Brain pericyte (primary cell): ENCODE measurements at places on chromosomes 7 and 10.
A peak's percentile ranks its signal among the peaks of the same experiment; 100 is the strongest.

DNA sequence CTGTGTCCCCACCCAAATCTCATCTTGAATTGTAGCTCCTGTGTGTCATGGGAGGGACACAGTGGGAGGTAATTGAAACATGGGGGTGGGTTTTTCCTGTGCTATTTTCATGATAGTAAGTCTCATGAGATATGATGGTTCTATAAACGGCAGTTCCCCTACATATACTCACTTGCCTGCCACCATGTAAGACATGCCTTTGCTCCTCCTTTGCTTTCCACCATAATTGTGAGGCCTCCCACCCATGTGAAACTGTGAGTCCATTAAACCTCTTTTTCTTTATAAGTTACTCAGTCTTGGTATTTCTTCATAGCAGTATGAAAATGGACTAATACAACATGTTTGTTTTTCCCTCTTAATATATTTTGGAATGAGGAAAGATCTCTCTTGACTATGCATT, 24.5 kb upstream of the TBXAS1 start:
- no peak for DNase-seq

DNA sequence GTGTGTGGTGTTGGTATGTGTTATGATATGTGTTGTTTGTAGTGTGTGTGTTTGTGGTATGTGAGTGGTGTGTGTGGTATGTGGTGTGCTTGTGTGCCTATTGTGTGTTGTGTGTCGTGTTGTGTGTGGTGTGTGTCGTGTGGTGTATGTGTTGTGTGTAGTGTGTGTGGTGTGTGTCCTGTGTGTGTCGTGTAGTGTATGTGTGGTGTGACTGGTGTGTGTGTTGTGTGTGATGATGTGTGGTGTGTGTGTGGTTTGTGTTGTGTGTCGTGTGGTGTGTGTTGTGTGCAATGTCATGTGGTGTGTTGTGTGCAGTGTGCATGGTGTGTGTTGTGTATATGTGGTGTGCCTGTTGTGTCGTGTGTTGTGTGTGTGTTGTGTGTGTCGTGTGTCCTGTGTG, 144.6 kb downstream of the DNAJB6 start:
- no peak for DNase-seq

GRCh38 chr10:124700293-124701037, 43.7 kb downstream of the FAM53B start:
- no peak for DNase-seq

DNA sequence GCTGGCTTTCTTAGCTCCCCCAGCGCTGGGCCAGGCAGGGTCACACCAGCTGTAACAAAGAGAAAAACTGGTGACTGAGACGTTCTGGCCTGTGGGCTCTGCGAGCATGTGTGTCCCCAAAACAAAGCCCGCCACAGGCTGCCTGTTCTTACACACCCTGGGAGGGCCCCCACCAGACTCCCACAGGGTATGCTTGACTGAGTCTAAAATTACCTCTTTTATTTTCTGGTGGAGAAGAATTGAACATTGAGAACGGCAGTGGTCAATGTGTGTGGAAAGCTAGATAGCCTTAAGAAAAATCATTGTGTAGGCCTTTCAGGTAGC, 808 bp downstream of the C10orf71 start:
- no peak for DNase-seq

GRCh38 chr10:52623761-52624160, 148.8 kb downstream of the MBL2 start:
- DNase-seq, result no peak

DNA sequence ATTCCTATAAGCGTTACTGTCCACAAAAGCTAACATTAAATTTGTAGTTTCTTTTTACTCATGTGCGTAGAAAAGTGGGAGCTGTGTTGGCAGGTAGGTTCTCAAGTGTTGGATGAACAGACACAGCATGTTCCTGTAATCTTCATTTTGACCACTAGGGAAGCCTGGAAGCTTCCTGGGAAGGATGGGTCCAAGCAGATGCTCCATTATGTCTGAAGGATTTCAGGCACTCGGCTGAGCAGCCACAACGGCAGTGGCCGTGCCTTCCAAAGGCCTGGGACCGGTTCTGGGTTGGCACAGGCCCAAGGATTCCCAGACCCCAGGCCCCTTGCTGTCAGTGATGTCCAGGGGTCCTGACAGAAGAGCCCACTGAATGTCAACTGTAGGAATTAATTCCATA, 386.3 kb downstream of the TNS3 start:
- DNase-seq, result no peak

GRCh38 chr10:84256510-84257342, 11.9 kb downstream of the RGR start:
- no peak for DNase-seq

GRCh38 chr7:47634273-47634672, 52.4 kb upstream of the TNS3 start:
- DNase-seq, result no peak

DNA sequence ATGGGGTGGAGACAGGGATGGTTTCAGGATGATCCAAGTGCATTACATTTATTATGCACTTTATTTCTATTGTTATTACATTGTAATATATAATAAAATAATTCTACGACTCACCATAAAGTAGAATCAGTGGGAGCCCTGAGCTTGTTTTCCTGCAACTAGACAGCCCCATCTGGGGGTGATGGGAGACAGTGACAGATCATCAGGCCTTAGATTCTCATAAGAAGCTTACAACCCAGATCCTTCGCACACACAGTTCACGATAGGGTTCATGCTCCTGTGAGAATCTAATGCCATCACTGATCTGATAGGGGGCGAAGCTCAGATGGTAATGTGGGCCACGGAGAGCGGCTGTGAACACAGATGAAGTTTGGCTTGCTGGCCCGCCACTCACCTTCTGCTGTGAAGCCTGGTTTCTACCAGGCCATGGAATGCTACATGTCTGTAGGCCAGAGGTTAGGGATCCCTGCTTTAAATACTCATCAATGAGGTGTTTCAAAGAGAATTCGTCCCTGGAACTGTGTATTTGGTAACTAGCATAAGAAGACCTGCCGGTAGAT, 21.2 kb upstream of the PRKCQ start:
- DNase-seq, result no peak

DNA sequence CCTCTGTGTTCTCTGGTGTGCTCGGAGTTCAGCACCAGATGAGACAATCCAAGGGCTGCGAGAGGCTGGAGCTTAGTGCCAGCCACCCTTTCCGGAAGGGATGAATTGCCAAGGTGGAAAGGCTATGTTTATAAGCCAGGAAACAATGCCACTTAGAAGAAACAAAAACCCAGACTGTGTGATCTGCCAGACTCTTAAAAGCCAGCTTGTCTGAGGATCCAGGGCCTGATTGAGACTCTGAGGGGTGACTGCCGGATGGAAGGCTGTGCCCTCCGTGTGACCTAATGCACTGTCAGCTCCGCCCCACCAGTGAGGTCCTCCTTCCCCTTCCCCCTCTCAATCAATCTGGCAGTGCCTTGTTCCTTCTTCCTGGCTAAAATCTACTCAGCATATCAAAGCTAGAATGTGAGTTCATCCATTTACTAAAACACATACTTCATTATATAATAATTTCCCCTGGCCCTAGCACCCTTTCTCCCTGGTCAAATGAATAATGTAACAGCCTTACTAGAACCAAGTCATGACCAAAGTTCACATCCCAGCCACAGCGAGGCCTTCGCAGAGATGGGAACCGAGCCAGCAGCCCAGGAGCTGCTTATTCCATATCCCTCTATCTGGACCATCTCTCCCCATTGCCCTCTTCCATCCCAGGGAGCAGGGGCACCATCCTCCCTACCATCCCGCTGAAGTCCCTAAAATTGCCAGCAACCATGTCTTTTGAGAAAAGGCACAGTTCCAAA, 25.5 kb downstream of the FAM107B start:
- no peak for DNase-seq

GRCh38 chr10:74394416-74394969, 243.5 kb downstream of the ADK start:
- DNase-seq, result no peak

GRCh38 chr10:90319188-90319914, 538.5 kb downstream of the HTR7 start:
- DNase-seq, result peak; percentile 91

DNA sequence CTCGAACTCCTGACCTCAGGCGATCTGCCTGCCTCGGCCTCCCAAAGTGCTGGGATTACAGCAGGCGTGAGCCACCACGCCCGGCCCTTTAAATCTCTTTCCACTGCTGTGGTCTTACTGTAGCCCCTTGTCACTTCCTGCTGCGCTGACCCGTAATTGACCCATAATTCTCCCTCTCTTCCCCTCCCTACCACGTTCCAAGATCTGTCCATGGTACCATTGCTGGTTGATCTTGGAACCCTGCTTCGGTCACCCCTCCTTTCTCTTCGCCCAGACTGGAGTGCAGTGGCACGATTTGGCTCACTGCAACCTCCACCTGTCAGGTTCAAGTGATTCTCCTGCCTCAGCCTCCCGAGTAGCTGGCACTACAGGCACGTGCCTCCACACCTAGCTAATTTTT, 6.5 kb downstream of the POR start:
- DNase-seq, result no peak

DNA sequence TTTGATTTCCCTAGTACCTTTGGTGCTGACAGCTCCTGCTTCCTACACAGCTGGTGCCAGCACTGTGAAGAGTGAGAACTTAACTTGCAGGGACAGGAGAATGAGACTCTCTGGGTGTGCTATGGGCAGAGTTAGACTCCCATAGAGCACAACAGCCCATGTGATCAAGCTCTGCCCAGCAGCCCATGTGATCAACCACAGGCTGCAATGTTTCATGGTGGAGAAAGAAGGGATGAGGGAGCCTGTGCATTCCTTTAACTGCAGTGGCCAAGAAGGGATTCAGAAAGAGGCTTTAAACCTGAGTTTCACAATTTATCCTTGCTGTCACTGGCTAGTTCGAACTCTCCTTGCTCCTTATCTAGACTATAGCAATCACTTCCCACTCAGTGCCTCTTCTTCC, 10.0 kb upstream of the MEST start:
- no peak for DNase-seq

- DNase-seq, result no peak
These were observed 611 bp upstream of the COPS6 start for GRCh38 chr7:100088095-100088620.

- DNase-seq, result no peak
These were observed 46.3 kb downstream of the MGMT start for GRCh38 chr10:129513312-129513711.

DNA sequence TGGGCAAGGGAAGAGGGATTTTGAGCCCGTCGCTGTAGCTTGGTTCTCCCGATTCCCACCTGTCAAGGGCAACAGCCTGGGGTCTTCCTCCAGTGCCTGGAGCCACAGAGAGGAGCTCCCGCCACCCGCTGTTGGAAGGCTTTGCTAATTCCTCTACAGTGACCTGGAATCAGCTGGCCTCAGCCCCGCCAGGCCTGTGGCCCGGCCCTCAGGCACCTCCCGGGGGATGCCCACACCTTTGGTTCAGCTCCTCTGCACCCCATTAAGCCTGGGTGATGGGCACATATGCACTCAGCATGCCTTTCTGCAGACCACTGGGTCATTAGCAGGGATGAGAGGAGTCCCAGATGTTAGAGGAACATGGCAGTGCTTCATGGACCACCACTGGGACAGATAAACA, 121.4 kb upstream of the MKI67 start:
- DNase-seq, result no peak

DNA sequence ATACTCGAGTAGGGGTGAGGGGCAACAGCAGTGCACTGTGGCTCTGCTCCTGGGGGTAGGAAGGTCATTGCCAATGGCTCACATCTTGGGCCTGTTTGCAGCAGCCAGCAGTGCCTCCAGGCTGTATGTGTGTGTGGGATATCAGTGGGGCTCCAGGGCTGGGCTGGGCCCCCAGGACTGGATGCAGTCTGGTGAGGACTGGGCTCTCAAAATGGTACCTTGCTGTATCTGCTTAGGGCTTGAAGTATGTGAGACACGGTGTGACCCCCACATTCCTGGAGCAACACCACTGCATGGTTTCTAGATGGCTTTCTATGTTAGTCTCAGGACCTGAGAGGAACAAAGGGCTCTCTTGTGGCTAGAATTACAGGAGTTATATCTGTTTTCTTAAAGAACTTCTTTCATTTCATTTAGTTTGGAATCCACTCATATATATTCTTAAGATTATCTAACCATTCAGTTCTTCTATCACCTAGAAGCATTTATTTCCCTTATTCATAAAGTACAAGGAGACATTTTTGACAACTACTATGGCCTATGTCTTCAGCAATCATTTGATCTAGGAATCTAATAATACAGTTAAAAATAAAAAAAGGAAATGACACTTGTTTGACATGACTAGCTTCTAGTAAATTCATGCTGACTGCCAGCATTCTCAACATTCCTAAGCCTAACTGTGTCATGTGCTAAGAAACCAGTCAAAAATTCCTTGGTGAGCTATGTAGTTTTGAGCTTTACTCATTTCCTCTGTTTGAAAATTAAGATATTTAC, 443.2 kb upstream of the SEMA3A start:
- no peak for DNase-seq

GRCh38 chr10:69842020-69842419, 40.3 kb downstream of the COL13A1 start:
- DNase-seq, result no peak

- peak; percentile 92 for DNase-seq
These were observed 7.5 kb downstream of the CPA1 start for GRCh38 chr7:130387628-130388403.

DNA sequence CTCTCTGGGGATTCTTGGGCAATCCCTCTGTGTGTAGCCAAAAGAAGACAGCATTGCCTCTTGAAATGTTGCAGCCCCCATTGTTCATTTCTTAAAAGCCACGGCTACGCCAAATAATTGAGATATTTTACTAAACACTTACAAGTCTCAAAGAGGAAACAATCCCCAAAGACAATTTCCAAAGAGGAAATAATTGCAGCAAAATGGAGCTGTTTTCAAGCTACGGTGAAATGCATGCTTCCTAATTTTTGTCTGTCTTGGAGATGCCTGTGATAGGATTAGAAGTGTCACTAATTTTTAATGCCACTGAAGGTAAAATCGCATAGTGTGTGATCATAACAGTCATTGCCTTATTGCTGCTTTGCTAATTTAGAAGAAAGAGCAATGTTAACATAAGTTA, 72.9 kb upstream of the NAMPT start:
- DNase-seq, result no peak

- no peak for DNase-seq
These were observed 243.0 kb upstream of the FZD8 start for GRCh38 chr10:35885076-35885475.

DNA sequence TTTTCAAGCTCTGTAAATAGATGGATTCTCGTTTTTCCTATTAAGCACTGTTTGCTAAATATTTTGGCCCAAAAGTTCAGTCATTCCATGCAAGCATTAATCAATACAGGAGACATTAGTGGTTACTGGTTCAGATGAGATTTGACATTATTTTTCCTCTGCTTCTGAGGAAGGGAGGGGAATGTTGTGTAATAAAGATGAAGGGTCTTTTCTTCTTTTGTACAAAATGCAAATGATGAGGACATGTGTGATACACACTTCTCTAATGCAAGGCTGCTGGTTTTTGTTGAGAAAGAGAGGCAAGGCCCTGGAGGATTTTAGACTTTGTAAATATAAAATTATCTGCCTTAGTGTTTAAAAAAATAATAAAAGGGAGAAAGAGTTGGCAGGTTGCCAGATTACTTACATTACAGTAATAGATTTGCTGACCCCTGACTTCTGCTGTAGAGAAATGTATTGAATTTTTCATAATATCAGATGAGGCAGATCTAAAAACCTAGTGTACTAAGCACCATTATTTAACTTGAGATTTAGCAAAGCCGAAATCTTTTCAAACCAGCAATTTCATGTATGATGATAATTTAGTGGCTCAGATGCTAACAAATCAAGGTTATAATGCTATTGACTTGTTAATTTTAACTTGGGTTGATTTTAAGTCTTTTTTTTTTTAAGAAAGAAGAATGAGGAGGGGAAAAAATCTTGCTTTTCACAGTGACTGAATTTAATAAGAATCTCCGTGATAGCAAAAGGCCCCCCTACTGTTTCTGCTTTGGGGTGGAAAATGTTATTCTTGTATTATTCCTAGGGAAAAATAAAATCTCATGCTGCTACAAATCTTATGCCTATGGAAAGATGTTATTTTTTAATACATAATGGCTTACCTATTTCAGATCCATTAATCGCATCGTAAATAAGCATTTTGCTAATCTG, 180.1 kb downstream of the ARID5B start:
- no peak for DNase-seq
